ENCODE measurements at places on chromosomes 5 and 9.

DNA sequence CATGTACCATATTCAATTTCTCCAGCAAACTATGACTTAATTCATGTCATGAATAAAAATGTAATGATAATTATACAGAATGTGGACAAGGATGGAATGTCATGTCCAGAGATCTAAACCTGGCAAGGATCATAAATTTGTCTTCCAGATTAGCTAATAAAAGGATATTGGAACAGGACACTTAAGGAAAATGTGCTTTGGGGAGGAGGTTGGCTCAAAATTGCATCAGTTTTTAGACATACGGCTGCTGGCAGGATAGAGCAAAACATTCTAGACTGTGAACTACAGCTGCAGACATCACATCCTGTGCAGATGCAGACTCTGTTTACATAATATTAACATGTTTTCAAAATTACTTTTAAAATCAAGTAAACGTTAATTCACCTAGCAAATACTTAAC lies 248.4 kb downstream of the TLR4 start:
- no peak for DNase-seq

GRCh38 chr9:69532396-69532795 lies 139.8 kb downstream of the APBA1 start:
- DNase-seq = no peak

- no peak for DNase-seq
Observed at GRCh38 chr9:136820971-136821825, 13.4 kb downstream of the RABL6 start.

DNA sequence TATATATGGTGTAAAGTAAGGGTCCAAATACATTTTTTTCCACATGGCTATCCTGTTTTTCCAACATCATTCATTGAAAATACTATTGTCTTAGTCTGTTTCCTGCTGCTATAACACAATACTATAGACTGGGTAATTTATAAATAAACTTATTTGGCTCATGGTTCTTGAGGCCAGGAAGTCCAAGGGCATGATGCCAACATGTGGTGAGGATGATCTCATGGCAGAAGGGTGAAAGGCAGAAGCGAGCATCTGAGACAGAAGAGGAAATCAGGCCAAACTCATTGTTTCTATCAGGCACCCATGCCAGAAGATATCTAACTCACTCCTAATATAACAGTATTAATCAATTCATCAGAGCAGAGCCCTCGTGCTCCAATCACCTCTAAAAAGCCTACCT lies 42.6 kb downstream of the ANKRD55 start:
- no peak for DNase-seq

- DNase-seq = no peak
Observed at GRCh38 chr5:40914835-40915234, 5.5 kb downstream of the C7 start.

All from HTR-8/SVneo (cell line).